Neural progenitor cell (in vitro differentiated cells): ENCODE measurements at places on chromosomes 1 and 21.

DNA sequence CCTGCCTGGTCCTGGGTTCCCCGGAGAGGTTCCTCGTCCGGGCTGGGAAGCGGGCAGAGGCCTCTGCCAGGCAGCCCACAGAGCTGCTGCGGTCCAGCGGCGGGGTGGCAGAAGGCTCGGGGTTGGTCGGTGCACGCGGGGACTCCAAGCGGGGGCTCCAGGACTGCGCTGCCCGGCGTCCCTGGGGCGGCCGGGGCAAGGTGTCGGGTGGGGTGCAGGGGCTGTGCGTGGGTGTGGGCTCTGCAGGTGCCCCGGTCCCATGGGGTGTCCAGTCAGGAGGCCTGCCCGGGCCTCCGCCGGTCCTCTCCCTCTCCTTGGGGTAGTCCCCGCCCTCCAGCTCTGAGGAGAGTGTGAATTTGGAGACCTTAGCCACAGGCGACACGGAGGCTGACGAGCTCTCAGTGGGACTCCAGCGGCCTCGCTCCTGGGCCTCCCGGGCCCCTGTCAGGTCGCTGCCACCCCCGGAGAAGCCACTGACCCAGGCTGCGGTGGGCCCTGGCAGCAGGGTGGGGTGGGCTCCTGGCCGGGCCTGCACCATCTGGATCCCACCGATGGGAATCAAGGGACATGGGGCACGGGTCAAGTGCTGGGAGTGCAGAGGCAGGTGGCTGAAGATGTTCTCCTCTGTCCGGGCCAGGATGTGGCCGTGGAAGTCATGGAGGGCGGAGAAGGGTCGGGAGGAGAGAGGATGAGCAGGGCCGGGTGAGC lies 26.2 kb upstream of the EDN2 start:
- no peak for DNase-seq

- DNase-seq, result no peak
Observed at GRCh38 chr1:115982400-115982799, 6.1 kb downstream of the SLC22A15 start.

DNA sequence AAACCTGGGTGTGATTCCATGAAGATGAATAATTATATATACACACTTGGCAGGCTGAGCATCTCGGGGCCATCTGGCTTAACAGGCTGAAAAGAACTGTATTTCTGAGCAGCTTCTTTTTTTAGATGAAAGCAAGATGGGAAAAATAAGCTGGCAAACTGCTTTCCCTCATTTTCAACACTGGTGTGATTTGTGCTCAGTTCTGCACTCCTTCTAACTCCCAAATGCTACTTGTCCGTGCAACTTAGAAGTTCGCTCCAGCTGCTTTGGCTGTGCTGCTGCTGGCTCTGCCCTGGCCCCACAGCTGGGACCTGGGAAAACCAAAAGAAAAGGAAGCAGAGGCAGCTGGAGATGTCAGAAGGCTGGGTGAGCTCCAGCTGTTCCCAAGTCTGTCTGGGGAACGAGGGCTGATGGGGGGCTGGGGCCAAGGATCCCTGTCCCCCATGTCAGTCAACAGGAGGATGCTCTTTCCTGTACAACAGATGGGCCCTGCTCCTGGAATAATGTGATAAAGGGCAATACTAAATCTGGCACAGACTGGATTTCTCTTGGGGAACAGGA lies 44.9 kb downstream of the PAFAH2 start:
- no peak for DNase-seq

DNA sequence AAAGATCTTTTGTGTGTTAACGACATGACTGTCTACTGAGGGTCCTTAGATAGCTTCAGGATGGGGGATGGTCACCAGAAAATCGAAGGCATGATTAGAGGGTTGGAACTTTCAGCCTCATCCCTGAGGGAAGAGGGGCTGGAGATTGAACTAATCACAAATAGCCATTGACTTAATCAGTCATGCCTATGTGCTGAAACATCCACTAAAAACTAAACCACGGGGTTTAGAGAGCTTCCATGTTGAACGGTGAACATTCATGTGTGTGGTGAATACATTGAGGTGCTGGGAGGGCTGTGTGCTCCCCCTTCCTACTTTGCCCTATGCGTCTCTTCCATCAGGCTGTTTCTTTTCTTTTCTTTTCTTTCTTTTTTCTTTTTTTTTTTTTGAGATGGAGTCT lies 17.0 kb downstream of the RBP7 start:
- DNase-seq, result no peak

DNA sequence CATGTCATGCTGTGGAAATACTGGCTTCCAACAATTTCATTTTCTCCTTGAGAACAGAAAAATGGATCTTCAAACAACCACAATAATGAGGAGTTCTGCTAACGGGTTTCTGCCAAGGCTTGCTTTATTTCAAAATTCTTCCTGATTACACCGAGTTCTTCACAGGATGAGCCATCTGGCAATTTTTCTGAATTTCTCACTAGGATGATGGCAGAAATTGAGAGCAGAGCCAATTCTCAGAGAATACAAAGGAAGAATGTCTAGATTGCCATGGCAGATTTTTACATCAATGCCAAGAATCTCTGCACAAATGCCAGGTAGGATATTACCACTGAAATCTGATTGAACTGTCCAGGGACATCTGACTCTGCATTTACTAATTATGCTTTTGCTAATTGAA lies 619.0 kb upstream of the CHRM3 start:
- DNase-seq, result no peak

- no peak for DNase-seq
Observed at GRCh38 chr1:39205102-39205780, 746 bp downstream of the MACF1 start.

GRCh38 chr1:179800481-179800880 lies 57.4 kb downstream of the FAM163A start:
- no peak for DNase-seq

- DNase-seq, result no peak
Observed at GRCh38 chr1:85865213-85865612, 157.0 kb upstream of the ZNHIT6 start.

DNA sequence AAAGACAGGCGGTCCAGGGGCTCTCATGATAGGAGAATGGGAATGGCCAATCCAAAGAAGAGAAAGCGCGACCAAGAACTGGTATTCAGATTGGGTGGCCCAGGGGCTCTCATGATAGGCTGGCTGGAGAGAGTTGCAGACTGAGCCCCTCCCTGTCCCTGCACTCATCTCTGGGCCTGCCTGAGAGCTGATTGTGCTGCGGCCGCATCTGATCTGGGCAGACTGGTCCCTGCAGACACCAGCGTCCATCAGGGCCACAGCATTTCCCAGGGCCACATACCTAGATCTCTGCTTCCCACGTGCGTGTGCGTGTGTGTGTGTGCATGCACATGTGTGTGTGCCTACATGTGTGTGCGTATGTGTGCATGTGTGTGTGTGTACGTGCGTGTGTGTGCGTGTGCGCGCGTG lies 30.4 kb upstream of the MAN1C1 start:
- peak; percentile 88 for DNase-seq

GRCh38 chr1:218970397-218970990 lies 203.2 kb upstream of the LYPLAL1 start:
- DNase-seq, result no peak

DNA sequence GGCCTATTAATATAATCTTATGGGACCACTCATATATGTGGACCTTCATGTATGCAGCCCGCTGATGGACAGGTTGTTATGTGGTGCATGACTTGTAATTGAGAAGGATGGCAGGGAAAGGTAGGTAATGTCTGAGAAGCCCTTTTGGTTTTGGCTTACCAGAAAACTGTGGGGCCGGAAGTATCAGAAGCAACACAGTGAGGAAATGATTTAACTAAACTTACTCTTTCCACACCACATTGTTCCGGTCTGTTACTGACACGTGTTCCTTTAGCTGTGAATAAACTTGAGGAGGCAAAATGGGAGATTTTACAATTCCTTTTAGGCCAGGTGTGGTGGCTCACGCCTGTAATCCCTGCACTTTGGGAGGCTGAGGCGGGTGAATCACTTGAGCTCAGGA lies 32.4 kb downstream of the KIF1B start:
- DNase-seq, result no peak

GRCh38 chr1:205313563-205314308 lies 7.8 kb downstream of the NUAK2 start:
- DNase-seq, result peak; percentile 100

DNA sequence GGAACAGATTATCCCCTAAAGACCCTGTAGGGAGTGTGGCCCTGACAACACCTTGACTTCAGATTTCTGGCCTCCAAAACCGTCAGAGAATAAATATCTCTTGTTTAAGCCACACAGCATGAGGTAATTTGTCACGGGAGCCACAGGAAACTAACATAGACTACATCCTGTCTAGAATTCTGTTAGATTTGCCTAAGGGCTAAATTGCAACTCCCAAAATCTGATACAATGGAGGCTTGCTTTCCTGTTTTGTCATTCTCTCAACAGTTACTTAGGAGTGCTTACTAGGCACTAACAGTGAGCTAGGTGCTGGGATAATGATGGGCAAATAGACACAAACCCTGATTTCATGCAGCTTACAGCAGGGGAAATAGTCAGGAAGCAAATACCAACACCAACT lies 141.6 kb downstream of the MIS18A start:
- no peak for DNase-seq

GRCh38 chr1:232474826-232475225 lies 155.1 kb downstream of the SIPA1L2 start:
- no peak for DNase-seq

DNA sequence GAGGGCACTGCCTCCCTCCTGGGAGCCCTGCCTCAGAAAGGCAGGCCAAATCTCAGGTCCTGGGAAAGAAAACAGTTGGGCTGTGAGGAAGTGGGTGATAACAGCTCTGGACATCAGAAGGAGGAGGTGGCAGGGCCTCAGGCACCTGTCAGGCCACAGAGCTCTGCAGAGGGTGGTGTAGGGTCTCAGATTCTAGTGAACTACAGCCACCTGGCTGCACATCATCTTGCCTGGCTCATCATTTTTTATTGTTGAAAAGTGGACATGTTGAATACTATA lies 15.3 kb upstream of the ZNF678 start:
- DNase-seq, result no peak

GRCh38 chr1:227390525-227390924 lies 72.2 kb upstream of the CDC42BPA start:
- no peak for DNase-seq

DNA sequence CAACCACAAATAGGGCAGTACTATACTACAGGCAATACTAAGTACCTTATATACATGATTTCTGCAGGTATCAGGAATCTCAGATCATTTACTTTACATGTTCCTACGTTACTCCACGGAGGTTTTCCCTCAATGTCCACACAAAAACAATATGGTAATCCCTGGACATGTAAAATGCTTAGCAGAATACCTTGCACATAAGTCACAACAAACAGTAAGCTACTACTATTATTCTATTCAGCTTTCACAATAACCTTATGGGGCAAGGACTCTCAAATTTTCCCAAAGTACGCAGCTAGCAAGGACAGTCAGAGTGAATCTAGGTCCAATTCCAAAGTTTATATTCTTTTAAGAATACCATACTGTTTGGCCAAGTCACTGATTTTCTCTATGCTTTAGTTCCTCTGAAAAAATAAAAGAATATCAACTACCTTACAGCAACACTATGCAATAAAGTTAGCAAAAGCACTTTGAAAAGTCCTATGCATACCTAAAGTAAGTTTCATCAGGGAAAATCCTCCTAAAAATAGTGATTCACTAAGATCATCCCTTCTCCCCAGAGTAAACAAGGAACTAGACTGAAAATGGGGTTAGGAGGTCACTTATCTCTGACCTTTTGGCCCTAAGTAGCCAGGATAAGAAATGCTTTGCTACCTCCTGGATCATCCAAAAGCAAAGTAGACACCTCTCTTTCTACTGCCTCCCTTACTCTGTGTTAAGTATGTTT lies 67.4 kb downstream of the LUZP1 start:
- no peak for DNase-seq

DNA sequence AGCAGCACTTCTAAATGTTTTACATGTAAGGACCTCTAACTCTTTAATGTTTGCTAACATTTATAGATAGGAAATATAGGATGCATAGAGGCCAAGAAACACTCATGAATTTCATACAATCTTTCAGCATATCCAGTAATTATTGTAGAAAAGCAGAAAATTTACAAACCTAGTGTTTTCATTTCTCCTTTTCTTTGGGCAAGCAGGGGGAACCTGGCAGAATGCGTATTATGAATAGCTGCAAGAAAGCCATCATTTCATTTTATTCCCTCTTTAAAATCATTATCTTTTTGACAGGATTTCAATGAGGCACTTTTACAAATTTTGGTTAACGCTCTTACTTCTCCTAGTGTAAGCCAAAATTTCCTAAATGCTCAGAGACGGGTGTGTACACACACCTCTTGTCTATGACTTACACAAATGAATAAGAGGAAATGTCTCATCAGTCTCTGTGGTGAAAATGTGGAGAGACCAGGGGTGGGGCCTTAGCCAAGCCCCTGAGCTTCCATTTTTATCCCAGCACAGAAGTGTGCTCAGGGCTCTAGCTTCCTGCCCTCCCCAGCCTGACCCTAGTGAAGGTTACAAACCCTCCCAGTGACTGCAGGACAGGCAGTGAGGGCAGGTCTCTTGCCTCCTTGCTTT lies 91.6 kb downstream of the LRRC8C start:
- no peak for DNase-seq

GRCh38 chr1:202890392-202890791 lies 1.4 kb upstream of the RABIF start:
- no peak for DNase-seq

- no peak for DNase-seq
Observed at GRCh38 chr1:117166076-117166475, 44.5 kb upstream of the TRIM45 start.

DNA sequence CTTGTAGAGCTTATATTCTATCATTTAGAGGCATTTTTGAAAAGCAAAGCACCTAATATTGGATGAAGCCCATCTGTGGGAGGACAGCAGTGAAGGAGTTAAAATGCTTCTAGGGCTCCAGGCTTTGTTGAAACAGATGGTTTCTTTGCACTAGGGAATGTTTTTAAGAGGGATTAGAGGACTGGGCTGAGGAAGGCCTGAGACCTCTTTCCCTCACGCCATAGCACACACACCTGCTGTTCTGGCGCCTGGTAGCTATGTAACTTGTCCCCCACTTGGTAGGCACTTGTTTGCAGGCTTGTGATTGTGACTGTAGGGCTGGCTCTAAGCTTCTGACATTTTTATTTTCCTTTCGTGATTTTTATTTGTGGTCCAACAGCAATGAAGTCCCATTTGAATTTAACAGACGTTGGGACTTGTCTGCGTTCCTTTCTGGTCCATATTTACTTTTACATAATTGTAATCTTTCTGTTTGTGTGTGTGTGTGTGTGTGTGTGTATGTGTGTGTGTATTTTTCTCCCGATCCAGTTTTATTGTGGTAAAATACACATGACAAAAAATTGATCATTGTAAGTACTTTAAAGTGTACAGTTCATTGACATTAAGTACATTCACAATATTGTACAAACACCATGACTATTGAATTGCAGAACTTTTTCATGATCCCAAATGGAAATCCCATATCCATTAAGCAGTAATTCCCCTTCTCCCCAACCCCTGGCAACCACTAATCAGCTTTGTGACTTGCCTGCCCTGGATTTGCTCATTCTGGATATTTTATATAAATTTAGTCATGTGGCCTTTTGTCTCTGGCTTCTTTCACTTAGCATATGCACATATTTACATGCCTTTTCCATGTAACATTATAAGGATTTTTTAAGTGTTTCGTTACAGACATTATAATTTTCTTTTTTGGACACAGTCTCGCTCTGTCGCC lies 33.5 kb upstream of the MACF1 start:
- peak; percentile 91 for DNase-seq
